ENCODE measurements at places on chromosomes 12 and 14.

GRCh38 chr14:62988967-62989366 lies 56.3 kb downstream of the KCNH5 start:
- no peak for DNase-seq

DNA sequence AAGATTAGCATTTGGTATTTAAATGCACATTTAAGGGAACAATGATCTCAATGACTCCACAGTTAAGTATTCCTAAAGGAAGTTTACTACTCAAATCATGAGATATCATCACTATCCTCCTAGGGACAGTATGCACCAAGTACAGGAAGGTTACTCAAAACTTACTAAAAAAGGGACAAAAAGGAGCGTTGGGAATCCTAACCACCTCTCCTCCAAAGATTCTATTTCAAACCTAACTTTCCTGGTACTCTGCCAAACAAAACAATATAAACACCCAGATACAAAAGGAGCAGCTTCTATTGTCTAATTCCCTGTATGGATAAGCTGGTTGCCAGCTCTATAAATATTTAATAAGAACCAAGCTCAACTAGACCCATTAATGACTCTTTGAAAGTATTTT lies 377.7 kb downstream of the NUAK1 start:
- DNase-seq = no peak

DNA sequence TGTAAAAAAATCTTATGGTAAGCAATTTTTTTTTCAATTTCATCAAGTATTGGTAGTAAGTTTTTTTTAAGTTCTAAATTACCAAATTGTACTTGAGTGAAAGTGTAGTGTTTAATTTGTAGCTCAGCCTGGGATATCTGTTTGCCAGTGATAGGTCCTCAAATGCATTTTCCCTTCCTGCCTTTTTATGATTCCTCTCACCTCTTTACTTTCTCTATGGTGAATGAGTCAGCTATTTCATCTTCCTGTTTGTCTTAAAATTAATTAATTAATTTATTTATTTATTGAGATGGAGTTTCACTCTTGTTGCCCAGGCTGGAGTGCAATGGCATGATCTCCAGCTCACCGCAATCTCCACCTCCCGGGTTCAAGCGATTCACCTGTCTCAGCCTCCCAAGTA lies 10.6 kb downstream of the SRP54 start:
- no peak for DNase-seq

- no peak for DNase-seq
Observed at GRCh38 chr12:98408681-98409080, 106.7 kb upstream of the TMPO start.

DNA sequence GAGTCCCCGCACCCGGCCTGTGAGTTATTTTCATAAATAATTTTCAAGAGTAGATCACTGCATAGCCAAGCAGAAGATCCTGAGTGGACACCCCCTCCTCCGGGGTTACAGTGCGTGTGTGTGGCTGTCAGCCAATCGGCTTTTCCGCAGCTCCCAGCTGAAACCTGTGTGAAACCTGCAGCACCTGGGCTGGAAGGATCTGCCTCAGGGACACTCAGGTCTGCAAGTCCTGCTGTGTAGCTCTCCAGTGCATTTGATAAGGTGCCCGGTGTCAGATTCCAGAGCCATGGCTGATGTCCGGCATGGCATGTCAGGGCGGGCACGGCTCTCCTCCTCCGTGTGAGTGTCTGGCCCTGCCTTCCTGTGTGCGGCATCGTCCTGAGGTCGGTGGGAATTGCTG lies 124.8 kb downstream of the GLT1D1 start:
- no peak for DNase-seq

- DNase-seq = no peak
Observed at GRCh38 chr12:130127532-130127911, 34.7 kb upstream of the FZD10 start.

- DNase-seq = no peak
Observed at GRCh38 chr14:33103489-33103888, 164.8 kb downstream of the NPAS3 start.

GRCh38 chr14:55739967-55740648 lies 160.1 kb downstream of the KTN1 start:
- DNase-seq = no peak

Measured in NCI-H2171 (cell line).